ENCODE measurements at places on chromosomes 1 and 21. TPM values are rescaled to one million over a fixed set of nuclear protein-coding genes. Genes with fewer than 3 reads are reported as not detected.

DNA sequence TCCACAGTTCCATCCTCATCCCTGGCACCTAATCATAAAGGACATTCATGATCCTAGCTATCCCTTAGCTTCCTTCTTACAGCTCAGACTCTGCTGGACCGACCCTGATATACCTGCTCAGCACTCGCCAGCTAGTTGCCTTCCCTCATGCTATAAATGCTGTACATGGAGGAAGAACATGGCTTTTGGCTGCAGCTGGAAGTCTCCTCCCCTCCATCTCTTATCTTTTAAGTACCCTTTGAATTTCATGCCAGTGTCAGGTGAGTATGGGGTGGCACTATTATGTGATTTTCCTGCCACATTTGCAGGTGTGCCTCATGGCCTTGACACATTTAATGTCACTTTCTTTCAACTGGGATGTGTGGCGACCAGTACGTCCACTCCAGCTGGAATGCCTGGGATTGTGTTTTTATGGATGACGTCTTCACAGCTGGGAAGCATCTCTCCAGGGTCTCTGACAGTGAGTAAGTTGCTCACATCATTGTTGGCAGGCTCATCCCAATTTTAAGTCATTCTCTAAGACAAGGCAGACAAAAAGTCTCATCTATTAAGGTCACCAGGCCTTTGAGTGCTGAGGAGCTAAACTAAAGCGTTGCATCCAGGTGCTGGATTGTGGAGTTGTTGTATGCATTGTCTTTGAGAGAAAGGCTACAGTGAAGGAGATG lies 43.4 kb downstream of the RUNX1 start:
- no peak overlapping the region for H3K27ac ChIP-seq
- H3K4me1 ChIP-seq, result no peaks in the 10 kb centered on the region
- H3K36me3 ChIP-seq, result no peaks in the 10 kb centered on the region
- no peak overlapping the region for H3K4me3 ChIP-seq
- no peak for DNase-seq

DNA sequence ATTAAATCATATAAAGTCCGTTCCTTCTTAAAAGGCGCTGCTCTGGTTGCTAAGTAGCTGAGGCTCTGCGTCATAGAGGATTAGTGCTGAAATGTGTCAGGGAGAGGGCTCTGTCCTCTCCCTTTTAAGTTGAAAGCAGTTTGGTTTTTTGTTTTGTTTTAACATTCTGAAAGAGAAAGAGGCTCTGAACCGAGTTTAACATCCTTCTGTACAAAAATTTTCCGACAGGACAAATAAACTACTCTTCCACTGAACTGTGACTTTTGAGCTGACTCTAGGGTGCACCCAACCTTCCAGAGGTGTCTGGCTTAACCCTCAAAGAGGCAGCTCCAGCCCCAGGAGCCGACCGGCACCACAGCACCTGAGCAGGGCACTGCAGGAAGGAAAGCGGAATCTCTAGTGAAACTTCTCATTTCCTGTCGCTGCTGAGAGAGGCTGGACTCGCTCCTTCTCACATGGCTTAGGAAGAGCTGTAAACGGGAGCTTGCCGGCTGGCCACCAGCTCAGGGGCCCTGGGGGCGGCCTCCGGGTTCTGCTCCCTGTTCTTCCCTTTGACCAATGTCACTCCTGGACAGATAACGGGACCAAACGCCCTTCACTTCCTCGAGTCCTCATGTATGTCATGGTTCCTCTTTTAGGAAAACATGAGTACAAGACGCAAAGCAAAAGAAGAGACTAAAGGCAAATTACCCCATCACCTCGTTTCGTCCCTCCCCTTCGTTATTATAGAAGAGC lies 1.2 kb downstream of the VAV3 start:
- no peaks in the 10 kb centered on the region for H3K36me3 ChIP-seq
- H3K27ac ChIP-seq, result peak overlapping the region; percentile 56
- peak overlapping the region; percentile 72 for H3K4me3 ChIP-seq
- no peak for DNase-seq
- no peaks in the 10 kb centered on the region for H3K27me3 ChIP-seq

DNA sequence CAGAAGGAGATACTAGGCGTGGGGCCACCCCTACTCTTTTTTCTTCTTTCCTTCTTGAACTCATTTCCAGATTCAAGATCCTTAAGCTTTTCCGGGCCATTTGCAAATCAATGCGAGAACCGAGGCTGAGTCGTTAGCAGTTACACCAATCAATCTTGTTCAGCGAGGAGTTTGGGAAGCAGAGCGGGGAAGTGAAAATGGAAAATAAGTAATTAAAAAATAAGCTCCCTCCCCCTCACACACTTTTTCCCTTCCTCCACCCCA lies 1.7 kb upstream of the NEGR1 start:
- peak overlapping the region; percentile 74 for H3K4me3 ChIP-seq
- no peaks in the 10 kb centered on the region for H3K36me3 ChIP-seq
- no peaks in the 10 kb centered on the region for H3K4me1 ChIP-seq
- DNase-seq, result peak; percentile 48

The F13B gene
- total RNA-seq, result not detected

The RXFP4 gene
- total RNA-seq, result not detected

The BARHL2 gene
- not detected for total RNA-seq
